ENCODE measurements at places on chromosomes 7 and 10.

- DNase-seq = no peak
Measured at GRCh38 chr7:25664593-25664992, 436.3 kb upstream of the NPVF start.

DNA sequence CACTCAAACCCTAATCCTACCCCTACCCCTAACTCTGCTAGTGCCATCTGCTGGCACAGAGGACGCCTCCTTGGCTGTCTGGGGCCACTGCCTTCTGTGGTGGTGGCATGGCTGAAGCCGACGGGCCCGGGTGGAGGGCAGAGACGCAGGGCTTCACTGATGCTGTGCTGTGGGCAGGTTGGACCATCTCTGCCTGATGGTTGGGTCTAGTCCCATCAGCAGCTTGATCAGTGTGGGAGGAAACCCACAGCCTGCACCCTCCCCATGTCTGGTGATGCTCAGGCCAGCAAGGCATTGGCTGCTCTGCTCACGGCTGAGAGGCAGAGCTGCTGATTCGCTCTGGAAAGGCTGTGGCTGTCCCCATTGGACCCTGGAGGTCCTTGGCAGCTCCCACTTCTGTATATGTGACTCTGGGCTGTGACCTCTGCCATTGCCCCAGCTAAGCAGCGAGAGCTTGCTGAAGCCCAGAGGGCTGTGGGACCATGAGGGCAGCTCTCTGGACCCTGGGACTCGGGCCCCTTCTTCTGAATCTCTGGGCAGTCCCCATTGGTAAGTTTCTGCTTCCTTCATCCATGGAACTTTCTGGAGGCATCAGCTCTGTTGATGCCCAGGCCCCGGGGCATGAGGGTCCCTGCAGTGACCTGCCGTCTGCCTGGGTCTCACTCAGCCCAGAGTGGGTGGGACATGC is at the start of gene SCART1:
SCART1 (plus strand) TSS at position 430 of the 688 bp plus-strand sequence; CDS start at position 483, 53 bp downstream.
- peak; percentile 37 for DNase-seq

DNA sequence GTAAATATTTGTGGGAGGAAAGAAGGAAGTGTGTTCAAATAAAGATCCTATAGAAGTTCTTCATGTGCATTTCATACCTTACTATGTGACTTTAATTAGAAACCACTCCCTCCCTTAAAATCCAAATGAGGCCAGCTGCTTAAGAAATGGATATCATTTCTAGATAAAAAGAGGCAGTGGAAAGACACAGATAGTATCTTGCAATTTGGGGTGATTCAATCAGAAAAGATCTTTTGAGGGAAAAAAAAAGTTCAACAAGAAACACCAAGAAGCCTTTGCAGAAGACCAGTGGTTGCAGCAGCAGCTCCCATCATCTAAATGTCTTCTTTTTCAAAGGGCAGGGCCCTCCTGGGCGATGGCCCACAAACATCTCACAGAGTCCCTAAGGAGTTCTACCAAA is 200.1 kb downstream of the LRRN3 start:
- DNase-seq = no peak

DNA sequence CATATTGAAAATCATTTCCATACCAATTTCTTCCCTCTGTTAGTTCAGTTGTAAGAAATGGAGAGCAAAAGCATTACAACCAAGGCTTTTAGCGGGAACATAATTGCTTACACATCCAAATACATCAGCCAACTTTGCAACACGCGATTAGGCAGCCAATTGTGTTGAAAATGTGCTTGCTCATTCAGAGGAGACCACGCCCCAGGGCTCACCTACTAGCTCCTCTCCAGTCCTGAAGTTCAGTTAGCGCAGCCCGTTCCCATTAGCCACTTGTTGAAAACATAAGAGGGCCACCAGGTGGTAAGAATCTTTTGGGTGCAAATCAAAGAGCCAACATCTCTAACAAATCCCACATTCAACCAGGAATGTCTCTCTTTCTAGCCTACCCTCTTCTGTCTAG is 213.2 kb upstream of the MDFIC start:
- no peak for DNase-seq

GRCh38 chr7:138720286-138720685 is 19.1 kb upstream of the SVOPL start:
- no peak for DNase-seq

- no peak for DNase-seq
Measured at GRCh38 chr7:157938211-157938610, 601.4 kb downstream of the DNAJB6 start.

DNA sequence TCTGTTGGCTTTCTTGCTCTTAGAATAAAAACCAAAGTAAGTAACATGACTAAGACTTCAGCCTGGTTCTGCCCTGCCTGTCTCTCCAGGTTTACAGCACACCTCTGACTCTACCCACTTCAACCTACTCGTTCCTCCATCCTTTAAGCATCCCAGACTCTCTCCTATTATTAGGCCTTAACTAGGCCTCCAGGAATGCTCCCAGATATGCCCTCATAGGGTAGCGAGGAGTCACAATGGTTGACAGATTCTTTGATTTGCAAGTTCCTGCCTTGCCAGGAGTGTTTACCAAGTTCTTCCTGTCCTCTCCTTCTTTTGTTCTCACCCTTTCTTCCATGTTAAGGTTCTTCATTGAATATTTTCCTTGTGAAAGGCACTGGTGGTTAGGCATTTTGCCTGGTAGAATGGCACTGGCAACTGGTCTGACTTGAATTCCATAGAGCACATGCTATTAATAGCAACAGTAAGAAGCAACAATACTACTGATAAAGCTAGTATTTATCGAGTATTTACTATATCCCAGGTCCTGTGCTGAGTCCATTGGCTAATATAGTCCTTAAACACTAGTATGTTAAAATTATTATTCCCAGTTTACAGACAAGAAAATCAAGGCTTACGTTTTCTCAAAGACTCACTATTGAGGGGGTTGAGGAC is 327.9 kb upstream of the PRKCQ start:
- no peak for DNase-seq

DNA sequence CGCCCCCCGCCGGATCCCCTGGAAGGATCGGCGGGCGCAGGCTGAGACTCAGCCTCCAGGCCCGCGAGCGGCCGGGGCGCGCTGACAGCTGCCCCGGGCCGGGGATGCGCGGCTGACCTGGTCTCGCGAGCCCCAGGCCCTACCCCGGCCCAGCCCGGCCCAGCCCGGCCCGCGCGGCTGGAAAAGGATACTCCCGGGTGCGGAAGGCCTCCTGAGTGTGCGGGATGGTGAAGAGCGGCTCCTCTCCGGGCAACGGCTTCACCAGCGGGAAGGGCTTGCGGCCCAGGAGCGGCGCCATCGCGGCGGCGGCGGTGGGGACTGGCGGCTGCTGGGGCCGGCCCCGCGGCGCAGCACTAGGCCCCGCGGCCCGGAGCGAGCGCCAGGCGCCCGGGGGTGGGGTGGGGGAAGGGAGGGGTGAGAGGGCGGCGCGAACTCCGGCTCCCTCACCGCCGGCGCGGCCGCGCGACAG is 423 bp downstream of the BAZ1B start:
- DNase-seq = no peak

- no peak for DNase-seq
Measured at GRCh38 chr10:116766837-116767634, 24.7 kb upstream of the HSPA12A start.

DNA sequence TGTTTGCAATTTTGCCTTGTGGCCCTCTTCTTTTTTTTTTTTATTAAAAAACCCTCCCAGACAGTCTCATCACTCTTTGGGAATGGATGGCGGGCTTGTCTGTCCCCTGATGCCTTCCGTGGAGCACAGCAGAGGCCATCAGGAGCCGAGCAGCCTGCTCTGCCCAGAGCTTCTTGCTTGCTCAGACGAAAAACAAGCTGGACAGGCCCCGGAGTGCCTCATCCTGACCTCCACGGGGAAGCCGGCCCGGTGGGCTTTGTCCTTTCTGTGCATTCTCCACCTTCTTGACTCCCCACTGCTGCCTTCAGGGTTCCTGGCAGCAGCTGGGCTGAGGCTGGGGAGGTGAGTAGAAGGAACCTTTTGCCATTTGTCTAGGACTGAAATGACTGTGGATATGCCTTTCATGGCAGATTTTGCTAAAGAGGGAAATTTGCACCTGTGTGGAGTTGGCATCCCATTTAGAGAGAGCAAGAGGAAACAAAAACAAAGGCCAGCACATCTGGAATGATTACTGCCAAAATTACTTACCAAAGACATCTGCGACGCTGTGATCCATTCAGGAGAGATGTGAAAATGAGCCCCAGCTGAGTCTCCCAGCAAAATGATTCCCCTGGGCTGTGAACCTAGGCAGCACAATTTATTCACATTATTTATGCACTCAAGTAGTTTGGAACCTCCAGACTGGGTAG is 108.3 kb downstream of the AOAH start:
- DNase-seq = no peak

DNA sequence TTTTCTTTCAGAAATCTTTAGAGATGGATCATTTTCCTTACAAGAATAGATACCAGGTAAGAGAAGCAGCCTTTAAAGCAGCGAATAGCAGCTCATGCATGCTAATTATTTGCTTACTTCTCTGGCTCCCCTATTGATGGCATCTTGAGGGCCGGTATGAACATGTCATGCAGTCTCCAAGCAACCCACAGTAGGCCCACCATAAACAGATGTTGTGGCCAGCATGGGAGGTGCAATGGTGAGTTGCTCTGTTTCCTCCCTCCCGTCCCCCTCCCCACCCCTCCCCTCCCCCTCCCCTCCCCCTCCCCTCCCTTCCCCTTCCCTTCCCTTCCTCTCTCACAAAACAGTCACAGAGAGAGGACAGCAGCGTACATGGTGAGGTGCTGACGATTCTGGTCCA is 9.7 kb upstream of the ZNF273 start:
- no peak for DNase-seq

DNA sequence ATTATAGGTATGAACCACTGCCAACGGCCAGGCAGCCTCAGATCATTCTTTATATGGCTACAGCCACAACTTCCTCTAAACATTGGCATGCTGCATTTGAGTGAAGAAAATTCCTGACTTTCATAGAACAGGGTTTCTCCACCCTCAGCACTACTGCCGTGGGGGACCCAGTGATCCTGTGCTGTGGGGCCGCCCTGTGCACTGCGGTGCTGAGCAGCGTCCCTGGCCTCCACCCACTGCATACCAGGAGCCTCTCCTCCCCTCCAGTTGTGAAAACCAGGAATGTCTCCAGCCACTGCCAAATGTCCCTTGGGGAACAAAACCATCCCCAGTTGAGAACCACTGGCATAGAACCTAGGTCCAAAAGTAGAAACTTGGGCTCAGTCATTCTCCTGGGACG is 15.8 kb downstream of the CNPY1 start:
- no peak for DNase-seq

GRCh38 chr7:66146701-66147100 is 32.1 kb downstream of the CRCP start:
- DNase-seq = no peak

- no peak for DNase-seq
Measured at GRCh38 chr10:51244309-51244708, 170.0 kb downstream of the PRKG1 start.

GRCh38 chr10:46285966-46286620 is 704 bp upstream of the ANTXRL start:
- DNase-seq = no peak

- DNase-seq = no peak
Measured at GRCh38 chr7:26653430-26654399, 210.7 kb downstream of the SKAP2 start.

Data from CD4-positive, alpha-beta T cell treated with Interleukin-12 subunit alpha and Interleukin-12 subunit beta, for 1 hour (primary cell).